Nasal cavity respiratory epithelium epithelial cell of viscerocranial mucosa (primary cell): ENCODE measurements at places on chromosomes 11 and 22. TPM values are rescaled to one million over a fixed set of nuclear protein-coding genes. Genes with fewer than 3 reads are reported as not detected.

ACTN3 gene
- total RNA-seq: under 0.01 TPM in 1 of 2 replicates, not detected in the other

BUD13 gene
- total RNA-seq: 10.9 and 14.7 TPM in 2 replicates

EIF3F gene
- 194 and 269 TPM in 2 replicates for total RNA-seq

GTF2H1 gene
- 94.9 and 96.7 TPM in 2 replicates for total RNA-seq

SLC22A12 gene
- not detected in 2 replicates for total RNA-seq

MRPL40 gene
- total RNA-seq: 46.2 and 56.7 TPM in 2 replicates

TYR gene
- total RNA-seq: not detected in 2 replicates

MFRP gene
- total RNA-seq: not detected in 2 replicates

TMEM45B gene
- total RNA-seq: 59.0 and 253 TPM in 2 replicates

OR8D4 gene
- not detected in 2 replicates for total RNA-seq

OR5M8 gene
- total RNA-seq: not detected in 2 replicates

APOBEC3H gene
- not detected in 2 replicates for total RNA-seq

FDX1 gene
- total RNA-seq: 8.9 and 12.1 TPM in 2 replicates

GPHA2 gene
- not detected in 2 replicates for total RNA-seq

H19 gene
- total RNA-seq: 2.9 and 3.8 TPM in 2 replicates

B4GAT1 gene
- 8.5 and 13.7 TPM in 2 replicates for total RNA-seq

C11orf87 gene
- total RNA-seq: under 0.01 TPM in 1 of 2 replicates, not detected in the other

CALCB gene
- total RNA-seq: 0.21 and 0.34 TPM in 2 replicates

DNAJB13 gene
- total RNA-seq: 0.43 TPM in 1 of 2 replicates, not detected in the other

OR52H1 gene
- total RNA-seq: 0.36 TPM in 1 of 2 replicates, not detected in the other

P2RY6 gene
- total RNA-seq: 0.64 TPM in 1 of 2 replicates, not detected in the other

IGSF9B gene
- 0.34 and 0.50 TPM in 2 replicates for total RNA-seq

ISX gene
- total RNA-seq: not detected in 2 replicates
